ENCODE measurements at places on chromosomes 2 and 18.
A peak's percentile ranks its signal among the peaks of the same experiment; 100 is the strongest.

DNA sequence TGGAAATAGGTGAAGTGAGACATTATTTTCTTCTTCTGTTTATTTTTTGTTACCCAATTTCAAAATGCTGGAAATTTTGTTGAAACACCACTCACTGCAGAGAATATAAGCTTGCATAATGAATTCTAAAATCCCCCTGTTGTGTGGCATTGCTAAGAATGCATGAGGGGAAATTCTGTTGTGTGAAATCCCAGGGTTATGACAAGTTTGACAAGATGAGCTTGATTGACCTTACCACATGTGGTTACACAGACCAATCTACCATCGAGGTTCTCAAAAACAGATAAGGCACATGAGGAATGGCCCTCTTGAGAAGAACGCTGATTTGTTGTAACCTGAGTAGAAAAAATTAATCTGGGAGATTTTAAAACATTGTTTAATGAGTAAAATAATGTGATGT, 261.6 kb upstream of the MMADHC start:
- no peak for DNase-seq

GRCh38 chr2:45765007-45765727, 113.7 kb downstream of the PRKCE start:
- no peak for DNase-seq

DNA sequence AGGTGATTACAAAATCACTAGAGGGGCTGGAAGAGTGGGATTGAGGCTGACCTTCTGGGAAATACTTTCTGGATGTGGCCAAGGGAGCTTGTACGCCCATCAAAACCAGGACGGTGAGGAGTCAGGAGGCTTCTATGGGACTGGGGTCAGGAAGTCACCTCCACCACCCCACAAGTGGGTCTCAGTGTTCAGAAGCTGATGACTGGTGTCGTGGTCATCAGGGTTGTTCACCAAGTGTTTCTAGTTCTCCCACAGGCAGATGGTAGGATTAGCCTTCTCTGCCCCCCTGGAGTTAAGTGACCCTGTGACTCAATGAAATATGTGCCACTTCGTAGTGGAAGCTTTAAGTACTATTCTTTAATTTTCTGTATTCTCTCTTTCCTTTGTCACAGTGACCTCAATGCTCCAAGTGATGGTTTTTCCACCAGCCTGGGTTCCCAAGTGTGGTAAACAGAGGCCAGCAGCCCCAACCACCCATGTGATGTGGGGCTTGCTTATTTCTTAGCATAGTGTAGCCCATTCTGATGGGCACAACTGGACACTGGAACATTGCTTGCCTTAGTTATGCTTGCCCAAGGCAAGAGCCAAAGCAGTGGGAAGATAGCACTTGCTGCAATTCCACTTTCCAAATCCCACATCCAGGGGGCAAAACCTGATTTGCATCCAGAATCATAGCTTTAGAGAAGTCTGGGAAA, 258.8 kb downstream of the CYP26B1 start:
- peak; percentile 20 for DNase-seq

DNA sequence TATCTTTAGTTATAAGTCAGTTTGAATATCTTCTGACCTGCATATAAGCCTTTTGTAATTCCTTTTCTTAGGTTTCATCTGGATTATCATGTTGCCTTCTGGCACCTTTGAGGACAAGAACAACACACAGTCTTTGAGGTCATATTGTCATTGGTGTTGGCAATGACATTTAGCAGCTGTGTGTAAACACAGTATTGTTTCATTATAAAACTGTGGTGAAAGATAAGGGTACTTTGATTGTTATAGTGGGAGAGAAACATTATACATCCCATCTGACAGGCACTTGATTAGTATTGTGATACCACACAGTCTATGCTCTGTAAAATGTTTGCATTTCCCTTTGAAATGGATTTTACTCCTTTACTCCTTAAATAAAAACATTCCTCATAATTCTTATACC, 313.5 kb downstream of the RPRM start:
- DNase-seq, result no peak

GRCh38 chr2:191245046-191245868, at the start of gene MYO1B:
MYO1B (plus strand) TSS chr2:191245404; CDS start chr2:191276896, 31,492 bp downstream.
- peak; percentile 89 for DNase-seq

DNA sequence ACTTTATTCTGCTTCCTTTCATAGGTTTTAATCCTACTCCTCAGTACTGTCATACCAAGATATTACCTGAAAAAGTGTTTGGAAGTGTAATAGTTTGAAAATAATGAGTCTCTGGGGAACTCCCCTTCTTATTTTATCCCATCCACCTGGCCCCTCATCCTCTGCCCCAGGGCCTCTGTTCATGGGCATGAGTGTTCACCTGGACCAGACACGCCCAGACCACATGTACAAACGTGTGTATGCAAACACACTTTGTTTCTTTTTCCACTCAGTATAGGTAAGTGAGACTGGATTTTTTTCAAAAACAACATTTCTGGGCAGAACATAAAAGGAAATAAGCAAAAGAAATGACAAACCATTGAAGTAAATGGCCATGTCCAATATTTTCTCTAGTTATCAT, 62.1 kb upstream of the THSD7B start:
- DNase-seq, result no peak
